ENCODE measurements at places on chromosomes 4 and X.

GRCh38 chr4:95288552-95288951 lies 260.2 kb downstream of the UNC5C start:
- no peak for DNase-seq

- no peak for DNase-seq
Observed at GRCh38 chr4:16443504-16444088, 217.3 kb upstream of the TAPT1 start.

- DNase-seq = no peak
Observed at GRCh38 chrX:13499736-13500135, 69.7 kb upstream of the EGFL6 start.

GRCh38 chrX:40013266-40014195 lies 84.2 kb downstream of the BCOR start:
- peak; percentile 90 for DNase-seq

DNA sequence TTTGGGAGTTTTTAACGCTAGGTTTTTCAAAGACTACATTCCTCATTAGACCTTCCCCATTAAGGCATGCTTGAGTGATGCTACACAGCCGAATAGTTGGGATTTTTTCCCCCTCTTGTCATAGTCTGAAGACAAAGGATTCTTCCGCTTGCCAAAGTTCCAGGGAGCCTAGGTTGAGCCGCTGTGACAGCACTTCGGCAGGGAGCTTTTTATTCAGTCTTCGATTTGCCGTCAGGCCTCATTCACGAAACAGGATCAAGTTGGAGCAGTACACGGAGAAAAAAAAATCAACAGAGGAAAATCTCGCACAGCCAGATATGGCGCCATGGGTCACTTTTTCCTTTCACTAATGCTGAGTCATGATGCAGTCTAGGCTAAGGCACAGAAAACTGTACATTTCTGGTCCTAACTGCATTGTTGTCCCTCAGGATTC lies 24.3 kb downstream of the SHROOM3 start:
- DNase-seq = no peak

DNA sequence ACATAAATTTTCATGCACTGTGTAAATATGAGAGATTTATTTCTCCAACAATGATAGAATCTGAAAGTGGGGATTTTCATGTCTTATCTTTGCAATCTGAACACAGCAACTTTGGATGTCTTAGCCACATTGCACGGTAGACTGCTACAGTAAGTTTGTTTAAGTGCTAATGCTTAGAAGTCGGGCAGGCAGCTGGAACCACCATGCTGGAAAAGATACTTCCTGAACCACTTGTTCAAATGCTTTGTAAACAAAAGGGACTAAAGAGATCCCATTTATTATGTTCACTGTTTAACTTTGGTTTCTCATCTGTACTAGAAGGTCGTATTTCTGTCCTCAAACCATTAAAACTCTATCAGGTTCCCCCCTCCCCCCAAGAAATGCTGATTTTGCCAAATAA lies 555.9 kb upstream of the DIPK2B start:
- no peak for DNase-seq

- no peak for DNase-seq
Observed at GRCh38 chrX:8815460-8816065, 14.4 kb upstream of the FAM9A start.

DNA sequence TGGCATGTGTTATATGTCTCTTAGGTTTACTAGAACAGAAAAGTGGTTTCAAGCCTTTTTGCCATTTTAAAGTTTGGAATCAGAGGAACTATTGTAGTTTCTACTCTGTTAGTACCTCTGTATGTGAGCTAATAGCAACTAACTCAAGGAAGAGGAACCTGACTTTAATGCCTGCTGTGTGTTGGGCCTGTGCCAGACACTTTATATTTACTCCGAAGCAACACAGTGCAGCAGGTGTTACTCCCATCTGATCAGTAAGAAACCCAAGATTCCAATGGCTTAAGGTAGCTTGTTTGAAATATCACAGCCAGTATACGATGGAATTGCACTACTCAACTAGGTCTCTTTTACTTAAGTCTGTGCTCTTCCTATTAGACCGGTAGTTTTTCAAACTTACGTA lies 79.2 kb downstream of the USP9X start:
- no peak for DNase-seq

DNA sequence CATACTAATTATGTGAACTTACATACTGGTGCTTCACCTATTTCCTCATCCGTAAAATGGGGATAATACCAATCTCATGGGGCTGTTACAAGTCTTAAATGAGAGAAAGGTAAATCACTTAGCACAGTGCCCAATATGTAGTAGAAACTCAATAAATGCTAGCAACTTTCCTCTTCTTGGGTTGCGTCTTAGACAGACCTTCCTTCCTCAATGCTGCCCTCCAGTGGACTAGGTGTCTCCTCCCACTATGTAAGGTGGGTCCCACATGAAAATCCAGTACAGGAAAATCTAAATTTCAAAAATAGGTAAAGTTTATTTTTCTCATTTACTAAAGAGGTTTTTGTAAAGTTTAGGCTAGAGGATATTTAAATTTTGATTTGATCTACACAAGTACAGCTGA lies 20.6 kb downstream of the ZDHHC9 start:
- no peak for DNase-seq

- DNase-seq = no peak
Observed at GRCh38 chr4:56680266-56680665, 830 bp downstream of the HOPX start.

DNA sequence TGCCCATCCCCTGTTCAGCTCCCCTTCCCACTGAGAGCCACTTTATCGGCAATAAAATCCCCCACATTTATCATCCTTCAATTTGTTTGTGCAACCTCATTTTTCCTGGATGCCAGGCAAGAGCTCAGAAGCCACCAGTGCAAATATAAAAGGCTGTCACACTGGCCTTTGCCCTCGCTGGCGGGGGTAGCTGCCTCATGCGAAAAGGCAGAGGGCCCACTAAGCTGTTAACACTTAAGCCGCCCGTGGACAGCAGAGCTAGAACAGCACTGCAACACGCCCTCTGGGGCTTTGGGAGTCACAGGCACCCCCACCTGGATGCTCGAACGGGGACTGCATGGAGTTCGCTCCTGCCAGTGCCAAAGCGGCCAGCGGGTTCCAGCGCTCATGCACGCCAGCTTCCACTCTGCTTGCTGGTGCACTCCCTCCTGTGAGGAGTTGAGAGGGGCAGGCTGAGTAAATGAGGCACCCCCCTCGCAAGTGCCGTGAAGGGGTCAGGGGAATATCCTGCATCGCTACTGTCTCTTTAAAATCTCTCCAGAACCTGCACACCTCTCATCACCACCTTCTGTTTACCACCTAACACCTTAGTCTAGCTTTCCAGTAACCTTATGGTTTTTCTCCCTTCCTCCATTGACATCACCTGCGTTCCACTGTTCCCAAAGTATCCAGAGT lies 99.5 kb downstream of the SORBS2 start:
- no peak for DNase-seq

GRCh38 chr4:174402470-174403176 lies 118.9 kb downstream of the CEP44 start:
- no peak for DNase-seq

- DNase-seq = no peak
Observed at GRCh38 chrX:110046971-110047370, 44.1 kb downstream of the TMEM164 start.

DNA sequence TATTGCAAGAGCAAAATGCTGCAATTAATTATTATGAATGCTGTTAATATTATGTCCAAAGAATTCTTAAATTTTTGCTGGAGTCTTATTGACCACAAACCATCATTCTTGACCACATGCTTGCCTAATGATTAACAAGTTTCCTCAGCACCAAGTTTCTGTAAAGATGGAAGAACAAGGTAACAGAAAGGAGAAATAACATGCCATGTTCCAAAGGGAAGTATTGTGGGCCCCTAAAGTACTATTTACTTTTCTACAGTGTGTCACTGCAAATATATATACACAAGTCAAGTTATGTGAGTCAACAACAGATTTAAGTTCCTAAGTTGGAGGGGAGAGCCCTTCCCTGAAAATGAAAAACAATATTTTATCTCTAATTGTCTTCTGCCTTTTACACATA lies 20.6 kb downstream of the FAM47E start:
- no peak for DNase-seq

DNA sequence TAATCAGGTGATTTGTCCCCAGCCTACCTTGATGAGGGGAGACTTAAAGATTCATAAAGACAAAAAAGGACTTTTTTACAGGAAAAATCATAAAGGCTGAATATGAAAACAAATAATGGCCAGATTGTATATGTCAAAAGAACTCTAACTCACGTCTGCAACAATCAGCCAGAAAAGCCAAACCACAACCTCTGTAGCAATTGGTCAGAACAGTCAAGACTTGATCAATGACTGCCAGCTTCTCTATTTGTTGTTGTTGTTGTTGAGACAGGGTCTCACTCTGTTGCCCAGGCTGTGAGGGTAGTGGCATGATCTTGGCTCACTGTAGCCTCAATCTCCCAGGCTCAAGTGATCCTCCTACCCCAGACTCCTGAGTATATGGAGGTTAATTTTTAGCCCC lies 35.9 kb upstream of the PPA2 start:
- no peak for DNase-seq

GRCh38 chr4:3385711-3386420 lies 55.9 kb upstream of the HGFAC start:
- DNase-seq = peak; percentile 76

- no peak for DNase-seq
Observed at GRCh38 chr4:169724260-169724659, 33.5 kb downstream of the HPF1 start.

- no peak for DNase-seq
Observed at GRCh38 chr4:110195561-110196205, 2.7 kb downstream of the ELOVL6 start.

GRCh38 chrX:77453190-77453589 lies 6.0 kb downstream of the FGF16 start:
- DNase-seq = no peak

DNA sequence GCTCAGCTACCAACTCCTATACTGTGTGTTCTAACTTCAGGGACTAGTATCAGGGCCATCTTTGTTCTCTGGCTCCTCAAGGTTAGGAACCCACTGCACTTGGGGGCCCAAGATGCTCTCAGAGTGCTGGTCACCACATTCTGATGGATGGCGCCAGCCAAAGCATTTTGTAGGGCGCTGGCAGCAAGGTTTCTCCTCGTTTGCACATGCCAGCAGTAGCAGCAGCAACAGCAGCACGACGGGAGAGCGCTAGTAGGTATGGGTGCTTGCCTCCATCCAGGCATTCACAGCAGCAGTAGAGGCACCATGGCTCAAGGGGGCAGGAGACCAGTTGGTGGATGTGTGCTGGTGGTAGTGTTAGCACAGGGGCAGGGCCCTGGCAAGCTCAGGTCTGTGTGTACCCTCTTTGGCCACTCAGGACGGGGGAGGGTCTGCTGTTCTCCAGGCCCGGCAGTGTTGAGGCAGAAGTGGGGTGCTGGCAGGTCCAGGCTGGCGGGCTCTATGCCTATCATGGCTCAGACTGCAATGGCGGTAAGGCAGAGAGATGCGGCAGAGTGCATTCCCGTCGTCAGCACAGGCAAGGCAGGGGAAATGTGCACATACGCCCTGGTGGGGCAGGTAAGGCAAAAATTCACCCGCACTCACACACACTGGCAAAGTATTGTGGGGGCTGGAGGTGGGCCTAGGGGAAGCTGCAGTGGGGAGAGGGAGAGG lies 56.6 kb downstream of the SERPINA7 start:
- no peak for DNase-seq

DNA sequence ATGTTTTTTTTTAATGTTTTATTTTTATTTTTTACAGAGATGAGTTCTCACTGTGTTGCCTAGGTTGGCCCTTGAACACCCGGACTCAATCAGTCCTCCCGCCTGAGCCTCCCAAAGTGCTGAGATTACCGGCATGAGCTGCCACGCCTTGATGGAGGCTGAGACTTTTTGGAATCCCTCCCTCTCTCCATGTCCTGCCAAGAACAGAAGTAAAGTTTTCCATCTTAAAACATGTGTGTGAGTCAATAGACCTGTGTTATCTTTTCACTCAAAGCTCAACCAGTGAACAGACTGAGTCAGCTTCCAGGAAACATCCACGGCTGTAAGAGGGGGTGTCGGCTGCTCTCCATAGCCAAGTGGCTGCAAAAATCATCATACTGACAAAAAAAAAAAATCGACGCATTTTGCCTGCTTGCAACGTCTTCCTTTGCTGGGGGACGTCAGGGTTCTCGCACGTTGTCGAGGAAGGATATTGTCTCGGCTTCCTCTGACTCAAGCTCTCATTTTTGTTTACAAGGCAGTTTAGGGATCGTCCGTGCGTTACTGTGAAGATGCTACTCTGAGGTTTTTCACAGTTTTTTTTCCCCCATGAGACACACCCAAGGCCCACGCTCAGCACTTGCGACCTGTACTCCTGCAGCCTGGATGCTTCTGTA lies 10.0 kb upstream of the ASMTL start:
- DNase-seq = peak; percentile 65

DNA sequence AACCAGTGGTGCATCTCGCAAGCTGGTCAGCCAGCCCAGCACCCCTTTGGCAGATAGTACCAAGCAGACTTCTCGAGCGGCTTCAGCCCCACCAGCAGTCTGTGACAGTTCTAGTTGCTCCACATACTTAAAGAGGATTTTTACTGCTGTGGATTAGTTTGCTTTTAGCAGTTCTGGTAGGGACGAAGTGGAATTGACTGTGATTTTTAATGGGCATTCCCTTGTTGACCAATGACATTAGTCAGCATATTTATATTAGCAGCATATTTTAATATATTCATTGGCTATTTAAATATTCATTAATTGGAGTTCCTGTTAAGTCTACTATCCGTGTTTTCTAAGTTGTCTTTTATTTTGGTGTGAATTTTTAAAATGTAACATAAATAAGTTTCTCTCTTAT lies 500.9 kb upstream of the FAT1 start:
- no peak for DNase-seq

DNA sequence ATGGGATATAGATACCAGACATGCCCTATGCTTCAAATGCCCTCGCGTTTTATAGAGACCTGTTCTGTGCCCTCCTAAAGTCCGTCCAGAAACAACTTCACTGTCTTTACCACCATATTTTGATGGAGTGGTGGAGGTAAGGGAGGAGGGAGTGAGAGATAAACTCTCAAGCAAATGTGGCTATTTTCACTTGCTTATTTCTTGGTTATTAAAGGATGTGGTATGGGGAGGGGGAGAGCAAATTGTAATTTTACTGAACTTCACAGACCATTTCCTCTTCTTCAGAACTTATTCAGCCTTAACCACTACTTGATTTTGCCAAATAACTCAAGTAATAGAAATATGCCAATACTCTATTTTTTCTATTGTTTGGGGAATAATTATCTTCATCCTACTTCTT lies 31.5 kb downstream of the GPR174 start:
- no peak for DNase-seq

- DNase-seq = no peak
Observed at GRCh38 chrX:14039344-14039743, 9.7 kb upstream of the GEMIN8 start.

DNA sequence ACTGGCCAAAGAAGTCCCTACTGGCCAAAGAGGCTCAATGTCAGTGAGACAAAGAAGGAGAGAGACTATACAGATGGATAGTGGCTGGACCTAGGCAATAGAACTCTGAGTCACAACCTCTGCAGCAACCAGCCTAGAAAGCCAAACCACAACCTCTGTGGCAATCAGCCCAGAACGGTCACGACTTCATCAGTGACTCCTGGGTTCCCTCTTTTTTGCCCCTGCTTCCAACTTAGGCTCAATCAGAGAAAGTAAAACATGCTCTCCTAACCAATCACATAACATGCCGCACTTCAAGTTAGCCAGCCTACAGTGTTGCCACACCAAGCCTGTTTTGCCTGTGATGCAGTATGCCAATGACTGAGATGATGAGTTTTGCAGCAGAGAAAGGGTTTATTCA lies 203.4 kb downstream of the ANAPC10 start:
- DNase-seq = no peak

GRCh38 chr4:136032391-136032790 lies 1499.9 kb downstream of the PCDH18 start:
- no peak for DNase-seq
